ENCODE measurements at places on chromosomes 6 and 20.

GRCh38 chr6:76885861-76886301, 577.4 kb downstream of the HTR1B start:
- H3K36me3 ChIP-seq, result no peaks in the 10 kb centered on the region
- H3K27me3 ChIP-seq, result no peaks in the 10 kb centered on the region
- no peak overlapping the region for H3K27ac ChIP-seq

DNA sequence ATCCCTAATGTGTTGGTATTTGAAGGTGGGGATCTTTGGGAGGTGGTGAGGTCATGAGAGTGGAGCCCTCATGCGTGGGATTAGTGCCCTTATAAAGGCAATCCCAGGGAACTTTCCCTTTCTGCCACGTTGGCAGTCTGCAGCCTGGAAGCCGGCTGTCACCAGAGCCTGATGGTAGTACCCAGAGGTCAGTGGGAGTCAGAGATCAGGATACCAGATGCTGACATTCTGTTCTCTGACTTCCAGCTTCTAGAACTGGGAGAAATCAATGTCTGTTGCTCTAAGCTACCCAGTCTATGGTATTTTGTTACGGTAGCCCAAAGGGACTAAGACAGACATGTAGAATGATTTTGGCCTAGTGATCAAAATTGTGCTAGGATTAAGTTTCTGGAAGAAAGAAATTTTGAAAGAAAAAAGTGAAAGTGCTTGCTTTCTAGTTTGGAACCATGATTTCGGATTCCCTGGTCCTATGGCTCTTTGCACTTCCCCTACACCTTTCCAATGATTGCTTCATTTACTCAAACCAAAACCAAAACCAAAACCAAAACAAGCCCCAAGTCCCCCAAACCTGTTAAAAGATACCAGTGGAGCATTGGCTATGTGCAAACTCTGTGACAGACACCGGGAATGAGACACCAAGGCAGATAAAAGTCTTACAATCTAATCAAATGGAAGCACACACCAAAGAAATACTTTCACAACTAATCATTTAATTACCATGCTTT, 173.7 kb upstream of the ZNF217 start:
- no peak overlapping the region for H3K4me3 ChIP-seq
- H3K27ac ChIP-seq, result no peak overlapping the region
- peaks cover 3% of the 10 kb centered on the region for H3K4me1 ChIP-seq
- no peak for DNase-seq

DNA sequence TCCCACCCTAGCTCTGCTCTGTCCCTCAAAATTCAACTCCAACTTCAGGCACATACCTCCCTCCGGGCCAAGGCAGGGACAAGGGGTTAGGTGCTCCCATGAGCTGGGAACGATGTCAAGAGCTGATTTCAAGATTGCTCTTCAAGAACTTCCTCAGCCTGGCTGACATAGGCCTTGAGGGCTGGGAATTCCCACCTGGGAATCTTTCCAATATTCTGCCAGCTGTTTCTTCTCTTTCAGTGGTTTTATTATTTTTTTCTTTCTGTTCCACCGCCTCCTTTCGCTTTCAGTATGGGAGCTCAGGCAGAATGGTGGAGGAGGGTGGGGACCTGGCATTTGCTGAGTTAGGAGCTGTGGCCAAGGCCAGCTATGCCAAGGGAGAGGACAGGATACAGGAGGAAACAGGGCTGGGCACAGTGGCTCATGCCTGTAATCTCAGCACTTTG, 33.7 kb downstream of the SRSF3 start:
- H3K36me3 ChIP-seq, result no peaks in the 10 kb centered on the region
- no peaks in the 10 kb centered on the region for H3K27me3 ChIP-seq
- no peak overlapping the region for H3K4me3 ChIP-seq
- peak; percentile 79 for DNase-seq
- peak overlapping the region; percentile 65 for H3K27ac ChIP-seq

- H3K27ac ChIP-seq, result no peak overlapping the region
- no peaks in the 10 kb centered on the region for H3K27me3 ChIP-seq
- peaks cover 20% of the 10 kb centered on the region for H3K36me3 ChIP-seq
- no peak for DNase-seq
- H3K4me1 ChIP-seq, result peaks cover 18% of the 10 kb centered on the region
- H3K4me3 ChIP-seq, result peak overlapping the region; percentile 51
Observed at GRCh38 chr6:33578588-33579011, 1.5 kb downstream of the BAK1 start.

DNA sequence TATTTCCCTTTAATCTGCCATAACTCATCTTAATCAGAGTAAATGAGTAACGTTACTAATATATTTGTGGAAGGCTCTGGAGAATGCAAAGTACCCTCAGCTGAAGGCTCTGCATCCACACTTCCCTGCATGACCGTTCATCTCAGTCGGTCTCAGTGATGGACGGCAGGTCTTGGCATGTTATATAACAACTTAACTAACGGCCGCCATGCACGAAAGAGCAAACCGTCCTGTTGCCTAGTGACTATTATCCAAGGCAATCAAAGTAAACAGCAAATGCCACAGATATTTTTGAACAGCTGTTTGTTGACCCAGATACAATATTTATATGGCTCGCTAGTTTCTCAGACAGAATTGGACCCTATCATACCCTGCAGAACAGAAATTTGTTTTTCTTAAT, 194.9 kb upstream of the SMLR1 start:
- no peak overlapping the region for H3K27ac ChIP-seq
- H3K36me3 ChIP-seq, result no peaks in the 10 kb centered on the region
- H3K4me3 ChIP-seq, result no peak overlapping the region
- H3K4me1 ChIP-seq, result no peaks in the 10 kb centered on the region
- no peaks in the 10 kb centered on the region for H3K27me3 ChIP-seq
- DNase-seq, result no peak

DNA sequence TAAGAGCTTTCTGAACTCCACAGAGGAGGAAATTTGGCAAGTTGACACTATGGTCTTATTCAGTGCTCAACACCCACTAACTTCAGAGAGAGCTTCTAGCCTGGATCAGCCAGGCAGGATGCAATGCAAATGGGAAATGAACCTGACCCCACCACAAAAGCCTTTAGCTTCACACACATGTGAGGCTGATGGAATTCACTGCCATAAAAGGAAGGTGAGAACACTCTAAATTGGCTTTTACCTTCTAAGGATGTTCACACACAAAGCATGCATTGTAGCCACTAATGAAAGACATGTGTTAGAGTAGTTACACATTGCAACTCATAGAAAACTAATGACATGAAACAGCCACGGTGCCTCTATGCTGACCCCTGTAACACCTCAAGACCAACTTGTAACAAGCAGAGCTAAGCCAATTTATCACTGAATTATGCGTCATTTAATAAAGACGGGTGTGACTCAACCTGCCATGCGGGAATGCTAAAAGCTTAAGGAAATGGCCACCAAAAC, 262.1 kb downstream of the HACE1 start:
- no peak for DNase-seq
- H3K27ac ChIP-seq, result no peak overlapping the region
- H3K4me1 ChIP-seq, result no peaks in the 10 kb centered on the region
- no peak overlapping the region for H3K4me3 ChIP-seq
- no peaks in the 10 kb centered on the region for H3K27me3 ChIP-seq

DNA sequence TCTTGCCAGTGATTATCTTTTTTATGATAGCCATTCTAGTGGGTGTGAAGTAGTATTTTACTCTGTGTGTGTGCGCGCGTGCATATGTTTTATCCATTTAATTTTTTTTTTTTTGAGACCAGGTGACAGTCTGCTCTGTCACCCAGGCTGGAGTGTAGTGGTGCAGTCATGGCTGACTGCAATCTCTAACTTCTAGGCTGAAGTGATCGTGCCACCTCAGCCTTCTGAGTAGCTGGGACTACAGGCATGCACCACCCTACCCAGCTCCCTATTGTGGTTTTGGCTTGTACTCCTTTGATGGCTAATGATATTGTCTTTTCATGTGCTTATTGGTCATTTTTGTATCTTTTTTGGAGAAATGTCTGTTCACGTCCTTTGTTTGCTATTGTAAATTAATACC, 33.3 kb downstream of the ITCH start:
- H3K27ac ChIP-seq, result no peak overlapping the region
- H3K4me1 ChIP-seq, result peaks cover 18% of the 10 kb centered on the region
- H3K27me3 ChIP-seq, result no peaks in the 10 kb centered on the region

DNA sequence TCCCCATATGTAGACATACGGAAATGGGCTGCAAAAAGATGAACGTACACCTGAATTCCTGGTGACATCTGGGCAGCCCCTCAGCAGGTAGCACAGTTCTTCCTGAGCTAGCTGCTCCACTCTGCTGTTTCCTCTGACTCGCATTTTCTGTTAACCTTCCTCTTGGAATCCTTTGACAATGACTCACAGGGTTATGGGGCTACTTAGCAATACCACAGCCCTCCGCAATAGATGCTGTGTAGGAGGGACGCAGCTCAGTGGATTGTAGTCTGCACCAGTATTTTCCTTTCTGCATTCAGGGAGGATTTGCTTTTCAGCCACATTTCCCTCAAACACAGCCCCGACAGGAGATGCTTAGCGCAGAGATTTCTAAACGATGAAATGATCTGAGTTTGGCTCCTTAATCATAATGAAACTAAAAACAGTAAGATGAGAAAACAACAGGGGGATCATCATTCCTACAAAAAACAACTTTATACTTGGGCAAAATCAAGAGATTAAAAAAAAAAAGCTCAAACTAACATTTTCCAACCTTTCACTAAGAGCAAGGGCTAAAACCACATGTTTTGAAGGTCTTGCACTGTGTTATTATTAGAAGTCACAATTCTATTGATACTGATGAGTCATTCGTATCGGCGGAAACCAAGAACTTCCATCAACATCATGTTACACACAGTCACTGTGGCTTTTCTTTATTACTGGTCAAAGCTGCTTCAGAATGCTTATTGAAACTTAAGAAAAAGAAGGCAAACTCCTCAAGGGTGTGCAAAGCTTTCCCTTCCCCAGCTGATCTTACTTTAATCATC, 12.2 kb downstream of the BACH2 start:
- no peaks in the 10 kb centered on the region for H3K36me3 ChIP-seq
- H3K27me3 ChIP-seq, result no peaks in the 10 kb centered on the region
- H3K4me1 ChIP-seq, result peaks cover 10% of the 10 kb centered on the region
- H3K27ac ChIP-seq, result peak overlapping the region; percentile 20

DNA sequence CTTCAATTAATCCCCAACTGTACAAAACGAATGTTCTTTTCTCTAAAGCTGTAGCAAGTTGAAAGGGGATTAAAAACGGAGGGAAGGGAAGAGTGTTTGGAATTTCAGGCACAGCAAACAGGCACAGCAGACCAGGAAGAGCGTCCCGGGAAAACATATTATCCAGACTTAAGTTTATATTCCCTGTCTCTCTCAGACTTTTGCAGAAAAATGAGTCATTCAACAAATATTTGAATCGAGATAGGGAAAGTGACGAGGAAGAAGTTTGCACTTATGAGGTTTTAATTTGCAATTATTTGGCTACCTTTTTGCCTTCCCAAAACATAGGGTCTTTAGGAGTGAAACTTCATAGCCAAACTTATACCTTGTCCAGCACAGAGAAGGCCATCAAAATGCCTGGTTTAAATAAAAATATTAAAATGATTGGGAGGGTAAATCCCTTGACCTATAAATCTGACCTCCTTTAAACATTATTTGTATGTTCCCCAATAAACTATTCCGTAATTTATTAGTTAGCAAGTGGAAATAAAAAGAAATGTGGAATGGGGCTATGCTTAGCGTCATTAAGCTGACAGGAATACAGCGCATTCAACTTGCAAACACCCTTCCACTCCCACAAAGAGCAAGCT, 16.0 kb downstream of the HFE start:
- no peaks in the 10 kb centered on the region for H3K36me3 ChIP-seq
- DNase-seq, result no peak
- H3K4me3 ChIP-seq, result no peak overlapping the region
- no peaks in the 10 kb centered on the region for H3K27me3 ChIP-seq
- no peak overlapping the region for H3K27ac ChIP-seq
- peaks cover 5% of the 10 kb centered on the region for H3K4me1 ChIP-seq

- H3K27me3 ChIP-seq, result no peaks in the 10 kb centered on the region
- no peaks in the 10 kb centered on the region for H3K36me3 ChIP-seq
- no peak overlapping the region for H3K4me3 ChIP-seq
- no peak for DNase-seq
- no peak overlapping the region for H3K27ac ChIP-seq
Observed at GRCh38 chr6:138310294-138310693, 67.4 kb upstream of the SMIM28 start.

- no peak overlapping the region for H3K27ac ChIP-seq
- H3K4me1 ChIP-seq, result no peaks in the 10 kb centered on the region
- no peak overlapping the region for H3K4me3 ChIP-seq
- DNase-seq, result no peak
Observed at GRCh38 chr6:168852376-168852884, 401.2 kb downstream of the THBS2 start.

GRCh38 chr6:57265755-57266221, 43.7 kb upstream of the RAB23 start:
- no peak overlapping the region for H3K27ac ChIP-seq
- no peaks in the 10 kb centered on the region for H3K36me3 ChIP-seq
- H3K4me3 ChIP-seq, result no peak overlapping the region
- peaks cover 28% of the 10 kb centered on the region for H3K4me1 ChIP-seq
- DNase-seq, result no peak
- H3K27me3 ChIP-seq, result no peaks in the 10 kb centered on the region

- H3K4me3 ChIP-seq, result no peak overlapping the region
- peaks cover 5% of the 10 kb centered on the region for H3K4me1 ChIP-seq
- H3K27me3 ChIP-seq, result no peaks in the 10 kb centered on the region
- DNase-seq, result no peak
- H3K36me3 ChIP-seq, result no peaks in the 10 kb centered on the region
Observed at GRCh38 chr6:74284284-74284683, 588.3 kb downstream of the CD109 start.

- peaks cover 9% of the 10 kb centered on the region for H3K4me1 ChIP-seq
- no peak overlapping the region for H3K27ac ChIP-seq
- H3K4me3 ChIP-seq, result no peak overlapping the region
- no peak for DNase-seq
Observed at GRCh38 chr6:160767647-160768019, 65.6 kb downstream of the PLG start.

DNA sequence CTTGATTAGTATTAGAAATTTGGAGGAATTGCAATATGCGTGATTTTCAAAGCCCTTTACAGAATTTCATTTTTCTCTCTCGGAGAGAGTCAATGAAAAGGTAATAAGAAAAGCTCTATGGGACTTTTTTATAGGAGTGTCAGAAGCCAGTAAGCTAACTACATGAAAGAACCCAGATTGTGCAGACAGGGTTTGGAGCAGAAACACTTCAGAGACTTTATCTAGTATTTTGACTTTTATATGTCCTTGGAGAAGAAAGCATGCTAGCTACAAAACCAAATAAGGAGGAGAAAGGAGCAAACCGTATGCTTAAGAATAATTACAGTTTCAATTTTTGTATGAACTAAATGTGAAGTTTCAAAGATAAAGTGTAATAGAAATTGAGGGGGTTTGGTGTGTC, 141.7 kb downstream of the C6orf58 start:
- H3K4me1 ChIP-seq, result no peaks in the 10 kb centered on the region
- H3K36me3 ChIP-seq, result no peaks in the 10 kb centered on the region
- H3K4me3 ChIP-seq, result no peak overlapping the region
- H3K27me3 ChIP-seq, result no peaks in the 10 kb centered on the region
- DNase-seq, result no peak

Measured in thyroid gland (tissue), 4 donors.